Neural crest cell (in vitro differentiated cells): ENCODE measurements at places on chromosomes 3 and 15. TPM values are rescaled to one million over a fixed set of nuclear protein-coding genes. Genes with fewer than 3 reads are reported as not detected.

GRCh38 chr15:53360881-53361280 lies 398.6 kb downstream of the WDR72 start:
- no peak for DNase-seq

DNA sequence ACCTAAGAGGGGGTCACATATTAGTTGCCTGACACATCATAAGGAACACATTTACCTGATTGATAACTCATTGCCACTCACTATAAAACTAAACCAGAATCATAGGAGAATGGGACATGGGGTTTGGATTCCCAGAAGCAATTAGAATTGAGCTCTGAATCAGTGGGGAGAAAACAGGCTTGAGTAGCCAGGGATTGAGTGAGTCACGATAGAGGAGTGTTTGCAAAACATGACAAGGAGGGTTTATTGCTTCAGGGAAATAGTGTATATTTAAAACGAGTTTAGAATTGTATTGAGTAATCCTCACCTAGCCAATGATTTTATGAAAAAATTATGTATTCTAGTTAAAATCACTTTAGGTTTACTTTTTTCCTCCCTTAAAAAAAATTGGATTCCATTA lies 101.1 kb upstream of the THRB start:
- no peak for DNase-seq

Gene ZNF609
- 43.0 and 50.7 TPM in 2 replicates for total RNA-seq

GRCh38 chr3:105862217-105862616 lies 6.6 kb downstream of the CBLB start:
- DNase-seq = no peak

- DNase-seq = no peak
Measured at GRCh38 chr3:157319672-157320071, 117.0 kb upstream of the PTX3 start.

Gene STAC
- 0.93 and 1.3 TPM in 2 replicates for total RNA-seq

- DNase-seq = no peak
Measured at GRCh38 chr15:40769274-40770146, at the start of gene C15orf62. TSS of gene C15orf62 (plus strand) at chr15:40769980. CDS start at chr15:40770496, 516 bp downstream.

Gene TRPM1
- total RNA-seq = not detected in 2 replicates

DNA sequence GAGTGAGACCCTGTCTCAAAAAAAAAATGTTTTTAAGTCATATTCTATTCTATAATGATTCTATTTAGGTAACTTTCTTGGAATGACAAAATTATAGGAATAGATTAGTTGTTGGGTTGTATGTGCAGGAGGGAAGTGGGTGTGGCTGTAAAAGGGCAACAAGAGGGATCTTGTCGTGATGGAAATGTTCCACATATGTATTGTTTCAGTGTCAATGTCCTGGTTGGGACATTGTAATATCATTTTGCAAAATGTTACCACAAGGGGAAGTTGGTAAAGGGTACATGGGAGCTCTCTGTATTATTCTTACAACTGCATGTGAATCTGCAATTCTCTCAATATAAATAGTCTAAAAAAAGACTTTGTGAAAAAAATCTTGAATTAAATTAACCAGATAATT lies 14.3 kb upstream of the ABHD5 start:
- no peak for DNase-seq

Gene SLC12A1
- total RNA-seq = 0.16 and 0.20 TPM in 2 replicates

GRCh38 chr3:12197475-12197874 lies 38.8 kb upstream of the TIMP4 start:
- no peak for DNase-seq
